ENCODE measurements at places on chromosomes 2 and 18.

- DNase-seq, result no peak
These were observed 114.1 kb upstream of the MYCN start for GRCh38 chr2:15826273-15826717.

DNA sequence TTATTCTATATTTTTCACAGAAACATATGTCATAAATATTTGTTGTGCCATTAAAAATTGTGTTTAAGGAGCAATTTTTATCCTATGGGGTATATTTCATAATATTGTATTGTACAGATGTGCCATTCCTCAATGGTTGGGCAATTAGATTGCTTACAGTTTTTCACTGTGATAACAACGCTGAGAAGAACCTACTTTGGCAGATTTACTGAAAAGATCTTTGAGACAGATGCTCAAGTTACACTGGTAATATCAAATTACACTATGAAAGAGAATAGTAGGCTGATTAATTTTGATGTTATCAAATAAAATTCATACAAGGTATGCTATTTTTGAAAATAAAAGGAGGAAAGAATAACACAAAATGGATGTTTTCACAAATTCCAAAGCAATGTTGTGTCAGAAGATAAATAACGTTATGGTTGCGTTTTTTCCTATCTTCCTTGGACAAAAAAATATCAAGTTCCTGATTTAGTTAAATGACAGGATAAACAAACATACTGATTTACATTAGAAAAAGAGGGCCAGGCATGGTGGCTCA, 335.1 kb upstream of the ZNF521 start:
- no peak for DNase-seq

GRCh38 chr18:46950064-46950656, 32.8 kb downstream of the KATNAL2 start:
- peak; percentile 42 for DNase-seq

DNA sequence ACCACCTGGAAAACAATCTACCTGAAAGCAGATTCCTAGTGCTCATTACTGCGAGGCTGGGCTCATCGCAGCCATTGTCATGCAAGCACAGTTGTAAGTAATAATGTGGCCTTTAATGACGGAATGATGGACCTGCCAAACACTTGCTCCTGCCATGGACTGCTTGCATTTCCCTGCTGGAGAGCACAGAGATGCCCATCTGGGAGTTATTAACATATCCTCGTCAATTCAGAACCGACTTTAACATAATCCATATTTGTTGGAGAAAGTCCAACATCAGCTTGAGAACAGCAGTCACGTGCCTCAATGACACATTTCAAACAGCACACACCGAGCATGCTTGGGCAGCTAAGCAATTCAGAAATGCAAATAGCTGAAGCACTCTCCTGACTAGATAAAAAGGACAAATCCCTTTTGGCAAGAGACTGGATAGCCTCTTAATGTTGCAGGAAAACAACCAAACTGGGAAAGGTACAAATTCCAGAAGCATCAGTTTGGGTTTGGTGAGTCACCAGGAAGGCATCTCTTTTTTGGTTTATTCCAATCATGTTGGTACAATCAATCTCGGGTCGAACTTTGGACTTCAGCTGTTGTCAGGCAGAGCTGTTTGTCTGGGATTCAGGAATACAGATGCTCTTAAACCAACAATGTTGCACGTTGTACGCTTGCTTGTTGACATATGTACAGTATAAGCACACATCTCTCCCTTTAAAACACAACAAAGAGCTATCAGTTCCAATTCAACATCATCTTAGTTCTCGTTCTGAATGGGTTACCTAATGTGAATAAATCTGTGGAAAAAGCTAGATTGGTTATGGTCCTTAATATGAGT, 395.8 kb downstream of the LNPK start:
- no peak for DNase-seq

- no peak for DNase-seq
These were observed 27.9 kb downstream of the EPG5 start for GRCh38 chr18:45939236-45939635.

GRCh38 chr2:200471928-200472645, 37.8 kb downstream of the KCTD18 start:
- no peak for DNase-seq

GRCh38 chr2:43563679-43564078, 32.2 kb downstream of the THADA start:
- no peak for DNase-seq

DNA sequence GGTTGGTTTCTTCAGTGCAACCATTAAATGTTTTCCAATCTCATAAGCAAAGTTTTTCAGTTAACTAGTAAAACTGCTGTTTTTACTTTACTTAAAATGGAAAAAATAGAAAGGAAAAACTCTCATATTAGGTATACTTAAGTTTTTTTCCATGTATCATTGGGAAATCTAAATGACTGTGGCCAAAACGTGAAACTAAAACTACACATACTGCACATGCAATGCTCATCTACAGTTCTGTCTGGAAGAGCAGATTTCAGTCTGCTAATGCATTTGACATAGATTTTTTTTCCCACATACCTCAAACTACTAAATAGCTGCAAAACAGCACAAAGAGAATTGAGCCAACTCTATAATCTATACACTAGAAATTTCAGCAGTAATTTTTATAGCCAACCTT, 62.6 kb downstream of the COL5A2 start:
- no peak for DNase-seq

DNA sequence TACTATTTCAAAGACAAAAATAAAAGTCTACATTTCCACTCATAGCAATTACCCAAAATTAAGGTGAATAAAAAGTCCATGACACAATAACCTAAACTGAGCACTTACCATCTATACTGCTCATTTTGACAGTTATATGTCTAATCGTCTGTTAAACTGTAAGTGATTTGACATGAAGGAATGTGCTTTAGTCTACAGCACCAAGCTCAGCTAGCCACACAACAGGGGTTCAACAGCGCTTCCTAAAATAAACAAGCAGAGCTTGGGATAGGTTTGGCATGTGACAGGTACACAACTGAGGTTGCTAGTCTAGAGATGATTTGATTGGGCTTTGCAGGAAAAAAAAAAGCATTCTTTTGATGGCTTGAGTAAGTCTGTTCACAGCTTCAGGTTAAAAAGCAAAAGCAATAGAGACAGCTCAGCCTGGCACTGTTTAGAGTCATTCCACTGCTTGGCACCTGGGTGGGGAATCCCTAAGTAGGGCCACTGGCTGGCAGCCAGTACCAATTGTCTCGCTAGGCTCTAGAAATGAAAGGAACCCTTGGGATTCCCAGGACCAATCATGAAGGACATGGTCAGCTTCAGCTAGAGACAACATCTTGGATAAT, 78.6 kb downstream of the BARD1 start:
- DNase-seq, result no peak

- no peak for DNase-seq
These were observed 612.2 kb upstream of the SLC39A10 start for GRCh38 chr2:195044801-195045200.

DNA sequence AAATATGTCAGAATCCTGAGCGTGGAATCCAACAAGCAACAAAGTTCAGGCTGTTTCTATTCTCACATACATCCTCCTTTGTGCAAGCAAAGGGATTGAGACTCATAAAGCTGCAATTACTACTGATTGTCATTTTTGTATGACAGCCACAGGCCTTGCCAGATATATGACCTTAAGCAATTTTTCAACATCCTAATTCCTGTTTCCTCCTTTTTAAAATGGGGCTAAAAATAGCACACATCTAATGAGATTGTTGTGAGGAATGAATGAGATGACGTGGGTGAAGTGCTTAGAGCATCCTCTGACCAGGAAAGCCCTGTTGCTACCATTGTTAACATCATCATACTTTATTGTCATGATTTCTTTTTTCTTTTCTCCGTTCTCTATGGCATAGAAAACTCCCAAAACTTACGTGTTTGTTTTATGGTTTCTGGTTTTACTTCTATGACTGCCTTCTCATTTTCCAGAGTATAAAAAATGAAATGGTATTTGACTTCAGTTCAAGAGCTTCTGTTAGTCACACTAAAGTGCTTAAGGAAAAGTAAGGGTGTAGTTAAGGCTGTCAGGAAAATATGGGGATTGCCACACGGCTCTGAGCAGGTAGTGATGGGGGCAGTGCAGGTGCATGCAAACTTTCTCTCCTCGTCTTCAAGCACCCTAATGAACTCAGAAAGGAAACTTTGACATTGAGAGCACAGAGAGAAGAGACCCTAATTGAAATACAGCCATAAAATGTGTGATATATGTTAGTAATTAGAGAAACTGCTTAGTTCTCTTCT, 590.6 kb upstream of the NETO1 start:
- DNase-seq, result no peak

- DNase-seq, result no peak
These were observed 69.4 kb downstream of the TXNL1 start for GRCh38 chr18:56568986-56569385.

DNA sequence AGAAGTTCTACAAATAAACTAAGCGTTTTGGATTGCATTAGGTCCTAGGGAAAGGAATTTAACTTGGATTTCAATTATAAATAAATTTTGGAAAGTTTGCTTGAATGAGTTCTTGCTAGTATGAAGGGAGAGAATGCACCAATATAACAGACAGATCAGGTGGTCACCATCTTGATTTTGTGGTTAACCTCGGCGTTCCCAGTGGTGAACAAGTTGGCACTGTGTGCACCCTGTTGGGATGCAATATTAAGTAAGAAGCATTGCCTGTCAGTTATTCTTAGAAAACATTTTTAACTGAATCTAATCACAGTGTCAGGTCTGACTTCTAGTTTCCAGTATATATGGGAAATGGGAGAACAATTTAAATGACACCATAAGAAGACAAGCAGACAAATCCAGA, 673.4 kb downstream of the SLC4A3 start:
- DNase-seq, result no peak

- no peak for DNase-seq
These were observed 38.6 kb downstream of the SNED1 start for GRCh38 chr2:241036964-241037421.

DNA sequence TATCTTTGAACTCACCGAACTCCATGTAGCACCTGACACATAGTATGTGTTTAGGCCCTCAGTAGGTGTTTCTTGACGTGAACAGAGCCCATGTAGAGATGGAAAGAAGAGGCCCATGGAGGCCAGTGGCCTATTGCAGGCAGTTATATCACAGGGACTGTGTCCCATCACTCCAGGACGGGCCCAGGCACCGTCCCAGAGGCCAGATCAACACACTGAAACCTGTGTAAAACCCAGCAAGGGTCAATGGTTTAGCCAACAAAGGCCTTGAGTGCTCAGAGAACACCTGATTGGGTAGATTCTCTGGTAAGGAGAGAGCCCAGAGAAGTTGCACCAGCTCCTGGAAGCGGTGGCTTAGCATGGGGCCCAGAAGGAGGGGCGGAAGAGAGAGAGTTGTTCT, 82.8 kb downstream of the INHBB start:
- DNase-seq, result no peak
